ENCODE measurements at places on chromosomes 5 and 9. TPM values are rescaled to one million over a fixed set of nuclear protein-coding genes. Genes with fewer than 3 reads are reported as not detected.

PCDHB2 gene
- total RNA-seq = 7.6 TPM

ANKRA2 gene
- 10.2 TPM for total RNA-seq

GRCh38 chr9:98357921-98358535 lies 102.6 kb upstream of the TBC1D2 start:
- DNase-seq = no peak

- no peak for DNase-seq
These were observed 1.4 kb downstream of the SUSD1 start for GRCh38 chr9:112173489-112174221.

DNA sequence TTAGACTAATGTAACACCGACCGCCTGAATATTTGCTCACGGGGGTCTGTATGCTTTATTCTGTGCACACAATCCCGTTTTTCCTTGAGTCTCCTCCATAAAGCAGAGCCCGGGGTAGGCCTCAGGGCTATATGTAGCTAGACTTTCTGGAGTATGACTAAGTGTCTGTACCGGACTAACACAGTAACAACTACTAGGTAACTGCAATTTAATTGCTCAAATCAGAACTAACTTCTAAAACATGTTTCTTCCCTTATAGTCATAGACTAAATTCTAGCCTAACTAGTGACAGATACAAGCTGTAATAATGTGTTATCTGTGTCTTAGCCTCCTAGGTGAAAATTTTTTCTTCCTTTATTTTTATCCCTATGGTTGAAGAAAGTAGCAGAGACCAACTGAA lies 2.1 kb downstream of the REEP5 start:
- no peak for DNase-seq

GRCh38 chr5:60148366-60148765 lies 254.8 kb upstream of the PDE4D start:
- no peak for DNase-seq

DNA sequence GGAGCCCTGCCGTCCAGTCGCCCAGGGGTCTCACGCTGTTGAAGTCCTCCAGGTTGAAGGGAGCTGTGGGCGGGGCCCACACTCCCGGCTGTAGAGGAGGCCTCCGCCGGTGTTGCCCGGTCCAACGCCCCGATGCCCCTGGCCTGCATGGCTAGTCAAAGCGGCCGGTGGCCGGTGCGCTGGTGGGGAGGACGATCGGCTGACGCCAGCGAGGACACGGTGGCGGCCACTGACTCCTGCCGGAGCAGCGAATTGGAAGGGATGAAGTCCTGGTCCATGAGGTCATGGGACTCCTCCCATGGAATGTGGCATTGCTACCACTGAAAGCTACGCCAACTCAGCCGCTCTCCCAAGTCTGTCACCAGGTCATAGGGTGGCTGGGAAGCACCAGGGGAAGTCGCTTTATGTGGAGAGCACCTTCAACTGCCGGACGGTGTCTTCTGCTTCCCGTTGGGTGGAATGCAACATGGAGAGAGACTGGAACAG lies 11.8 kb downstream of the RCL1 start:
- DNase-seq = no peak

Measured in SJSA1 (cell line).